HAP-1 (cell line): ENCODE measurements at places on chromosomes 3 and 15.

- no peak for DNase-seq
Measured at GRCh38 chr3:156416846-156417558, 137.9 kb downstream of the SSR3 start.

DNA sequence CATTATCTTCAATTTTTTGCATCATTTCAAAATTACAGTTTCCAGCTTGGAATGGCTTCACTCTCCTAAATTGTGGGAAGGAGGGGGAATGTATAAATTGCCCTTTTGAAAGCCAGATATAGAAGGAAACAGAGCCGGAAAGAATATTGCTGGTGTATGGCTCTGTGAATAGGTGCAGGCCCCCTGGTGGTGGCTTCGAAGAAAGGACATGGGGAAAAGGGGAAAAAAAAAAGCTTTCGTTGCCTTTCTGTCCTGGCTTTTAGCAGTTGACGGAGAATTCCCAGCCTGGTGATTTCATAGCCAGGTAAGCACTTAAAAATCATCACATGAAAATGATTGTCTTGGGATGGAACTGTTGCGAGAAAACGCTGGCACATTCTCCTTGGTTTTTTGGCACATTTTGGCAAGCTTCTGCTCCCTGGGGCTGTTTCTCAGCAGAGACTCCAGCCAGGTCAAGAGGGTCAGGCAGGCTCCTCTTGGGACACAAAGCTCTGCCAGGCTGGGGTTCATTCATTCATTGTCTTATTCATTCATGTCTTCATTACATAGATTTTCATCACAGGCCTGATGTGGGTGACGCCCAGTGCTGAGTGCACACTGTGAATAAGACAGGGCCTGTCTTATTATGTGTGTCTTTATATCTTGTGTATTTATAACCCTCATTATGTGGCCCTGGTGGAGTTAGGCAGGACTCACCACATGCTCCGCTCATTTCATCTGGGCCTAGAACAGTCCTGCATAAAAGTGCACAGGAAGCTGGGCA is 300.0 kb upstream of the TPM1 start:
- peak; percentile 84 for DNase-seq

DNA sequence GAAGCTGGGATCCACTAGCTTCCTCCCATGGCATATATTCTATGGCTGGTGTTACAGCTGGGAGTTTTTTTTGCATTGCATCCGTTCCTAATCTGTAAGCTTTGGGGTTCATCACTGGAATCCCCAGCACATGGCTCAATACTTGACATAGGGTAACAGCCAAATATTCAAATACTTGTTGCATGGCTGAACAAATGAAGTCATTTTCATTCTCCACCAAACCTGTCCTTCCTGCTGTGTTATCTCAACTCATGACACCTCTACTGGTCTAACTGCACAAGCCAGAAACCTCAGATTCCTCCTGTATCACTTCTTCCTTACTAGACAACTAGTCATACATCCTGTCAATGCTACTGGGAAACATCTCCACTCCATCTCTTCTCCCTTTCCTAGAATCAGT is 43.4 kb downstream of the ST3GAL6 start:
- DNase-seq = no peak

- no peak for DNase-seq
Measured at GRCh38 chr3:46725621-46726314, 8.1 kb upstream of the PRSS50 start.

DNA sequence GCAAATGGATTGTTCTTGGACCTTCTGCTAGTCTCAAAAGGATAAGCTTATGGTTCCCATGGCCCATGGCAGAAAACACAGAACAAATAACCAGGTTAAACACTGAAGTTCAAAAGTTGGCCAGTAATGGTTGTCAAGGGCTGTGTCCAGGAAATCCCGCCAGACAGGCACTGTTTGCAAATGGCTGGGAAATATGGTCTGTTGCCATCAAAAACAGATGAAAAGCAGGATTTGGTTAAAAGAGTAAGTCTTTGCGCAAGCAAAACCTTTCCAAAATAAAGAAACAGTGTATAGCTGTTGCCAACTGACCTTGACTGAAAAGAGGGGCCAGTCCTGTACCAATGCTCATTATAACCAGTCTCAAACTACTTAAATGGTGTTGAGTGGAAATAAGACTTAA is 58.6 kb downstream of the WWTR1 start:
- no peak for DNase-seq

- DNase-seq = no peak
Measured at GRCh38 chr15:101492766-101493692, 3.5 kb upstream of the PCSK6 start.

GRCh38 chr3:72810063-72810462 is 38.2 kb downstream of the SHQ1 start:
- DNase-seq = peak; percentile 28

- no peak for DNase-seq
Measured at GRCh38 chr3:77887611-77888010, 847.7 kb downstream of the ROBO2 start.

GRCh38 chr3:49566312-49566711 is 12.0 kb downstream of the BSN start:
- no peak for DNase-seq

DNA sequence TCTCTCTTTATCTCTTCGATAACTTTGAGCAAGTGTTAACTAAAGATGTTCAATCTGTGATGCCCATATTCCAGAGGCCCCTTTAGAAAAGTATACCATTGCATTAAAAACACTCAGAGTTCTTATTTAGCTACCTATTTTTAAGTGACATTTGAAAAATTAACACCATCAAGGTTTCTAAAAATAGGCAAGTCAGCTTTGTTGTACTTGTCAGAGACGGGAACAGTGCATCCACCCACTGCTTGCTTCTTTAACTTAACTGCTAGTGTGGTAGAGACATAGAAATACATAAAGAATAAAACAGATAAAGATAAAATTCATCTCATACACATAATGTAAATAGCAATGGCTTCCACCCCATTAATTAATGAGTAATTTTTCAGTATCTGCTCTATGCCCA is 66.0 kb downstream of the IGSF11 start:
- no peak for DNase-seq

DNA sequence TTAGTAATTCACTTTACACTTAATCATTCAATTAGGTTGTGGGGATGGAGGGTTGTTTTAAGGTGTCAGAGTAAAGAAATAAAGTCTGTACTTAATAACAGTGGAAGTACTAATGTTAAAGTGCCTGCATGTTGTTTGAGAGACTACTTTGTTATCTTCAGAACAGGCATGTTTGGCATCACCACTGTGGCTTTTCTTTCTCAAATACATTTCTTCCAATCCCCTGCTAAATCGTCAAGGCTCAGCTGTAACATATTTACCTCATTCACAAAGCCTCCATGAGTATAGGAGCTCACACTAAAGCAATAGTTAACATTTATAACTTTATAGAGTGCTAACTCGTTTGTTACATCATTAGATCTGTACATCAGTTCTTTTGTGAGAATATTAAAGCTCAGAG is 2.6 kb downstream of the TIMMDC1 start:
- no peak for DNase-seq

GRCh38 chr3:110793611-110794010 is 278.0 kb upstream of the NECTIN3 start:
- DNase-seq = no peak

- no peak for DNase-seq
Measured at GRCh38 chr3:102926618-102927017, 491.8 kb downstream of the ZPLD1 start.

- DNase-seq = no peak
Measured at GRCh38 chr3:46065294-46065705, 38.0 kb upstream of the XCR1 start.

- no peak for DNase-seq
Measured at GRCh38 chr3:188292827-188293226, 138.9 kb downstream of the LPP start.

DNA sequence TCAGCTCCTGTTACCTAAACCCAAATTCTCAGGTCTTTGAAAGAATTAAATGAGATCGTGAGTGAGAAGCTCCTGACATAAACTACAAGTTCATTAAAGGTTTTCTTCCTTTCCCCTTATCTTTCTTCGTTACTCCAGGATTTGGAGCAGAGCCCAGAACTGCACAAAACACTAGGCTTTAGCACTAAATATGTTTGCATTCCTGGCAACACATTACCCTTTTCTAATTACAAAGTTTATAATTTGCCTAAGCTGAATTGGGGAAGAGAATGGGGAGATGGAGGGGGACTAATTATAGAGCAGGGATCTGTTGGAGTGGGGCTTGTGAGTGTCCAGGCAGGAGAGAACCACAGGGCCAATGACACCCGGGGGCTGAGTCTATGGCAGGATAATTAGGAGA is 109.7 kb downstream of the SV2B start:
- DNase-seq = no peak

DNA sequence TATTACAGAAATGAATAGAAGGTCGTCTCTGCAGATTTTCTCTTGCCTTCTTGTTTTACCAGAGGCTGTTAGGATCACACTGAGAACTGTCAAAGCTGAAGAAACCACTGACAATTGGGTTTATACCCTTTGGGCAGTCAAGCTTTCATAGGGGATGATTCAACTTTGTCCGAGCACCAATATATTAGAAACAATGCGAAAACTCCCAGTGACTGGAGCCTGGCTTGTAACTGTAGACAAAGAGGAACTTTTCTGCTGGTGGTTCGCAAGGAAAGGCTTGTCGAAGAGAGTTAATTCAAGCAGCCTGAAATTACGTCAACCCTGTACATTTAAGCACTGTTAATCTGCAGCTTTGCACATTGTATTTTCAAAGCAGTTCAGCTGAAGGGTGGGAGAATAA is 193.2 kb upstream of the ZNF385D start:
- DNase-seq = no peak

DNA sequence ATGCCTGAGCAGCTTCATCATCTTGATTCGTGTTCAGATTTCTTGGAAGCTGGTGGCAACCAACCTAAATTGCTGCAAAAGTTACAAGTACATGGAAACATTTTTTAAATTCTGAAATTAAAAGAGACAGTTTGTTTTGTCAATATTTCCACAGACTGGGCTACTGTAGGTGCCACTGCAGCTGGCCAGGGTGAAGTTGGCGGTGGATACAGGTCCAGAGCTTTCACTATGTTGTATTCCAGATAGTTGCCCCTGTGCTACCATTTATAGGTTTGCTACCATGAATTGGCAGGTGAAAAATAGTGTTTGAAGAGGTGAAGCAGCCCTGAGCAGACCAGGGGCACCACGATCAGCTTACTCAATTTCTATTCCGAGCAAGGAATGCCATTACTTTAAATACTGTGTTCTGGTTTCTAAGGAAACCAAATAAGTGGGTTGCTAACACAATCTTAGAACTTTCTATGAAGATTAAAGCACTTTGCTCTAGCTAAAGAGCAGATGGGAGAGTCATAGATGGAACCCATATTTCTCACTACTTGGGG is 21.2 kb upstream of the SHC4 start:
- DNase-seq = no peak

DNA sequence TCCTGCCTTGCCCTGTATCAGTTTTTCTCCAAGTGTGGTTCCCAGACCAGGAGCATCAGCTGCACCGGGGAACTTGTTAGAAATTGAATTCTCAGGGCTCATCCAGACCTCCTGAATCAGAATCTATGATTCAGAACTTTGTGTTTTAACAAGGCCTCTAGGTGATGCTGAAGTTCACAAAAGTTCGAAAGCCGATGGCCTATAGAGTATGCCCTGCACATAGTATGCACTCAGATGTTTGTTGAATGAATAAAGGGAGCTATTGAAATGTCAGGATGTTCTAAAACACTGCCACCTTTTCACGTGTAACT is 664 bp upstream of the LARP6 start:
- DNase-seq = no peak

DNA sequence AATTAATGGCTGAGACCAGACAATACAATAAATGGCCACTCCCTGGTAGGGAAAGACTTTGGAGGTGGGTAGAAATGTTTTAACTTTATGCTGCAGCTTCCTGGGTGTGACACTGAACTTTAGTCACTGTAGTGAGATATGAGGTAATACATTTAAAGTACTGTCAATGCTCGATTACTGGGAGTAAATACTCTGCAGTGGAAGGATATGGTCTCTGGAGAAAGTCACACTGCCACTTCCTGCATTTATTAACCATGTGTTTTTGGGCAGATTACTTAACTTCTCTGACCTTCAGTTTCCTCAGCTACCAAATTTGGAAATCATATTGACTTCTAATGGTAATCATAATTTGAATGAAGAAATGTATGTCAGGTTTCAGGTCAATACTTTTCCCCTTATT is 317.1 kb upstream of the TGFBR2 start:
- no peak for DNase-seq

DNA sequence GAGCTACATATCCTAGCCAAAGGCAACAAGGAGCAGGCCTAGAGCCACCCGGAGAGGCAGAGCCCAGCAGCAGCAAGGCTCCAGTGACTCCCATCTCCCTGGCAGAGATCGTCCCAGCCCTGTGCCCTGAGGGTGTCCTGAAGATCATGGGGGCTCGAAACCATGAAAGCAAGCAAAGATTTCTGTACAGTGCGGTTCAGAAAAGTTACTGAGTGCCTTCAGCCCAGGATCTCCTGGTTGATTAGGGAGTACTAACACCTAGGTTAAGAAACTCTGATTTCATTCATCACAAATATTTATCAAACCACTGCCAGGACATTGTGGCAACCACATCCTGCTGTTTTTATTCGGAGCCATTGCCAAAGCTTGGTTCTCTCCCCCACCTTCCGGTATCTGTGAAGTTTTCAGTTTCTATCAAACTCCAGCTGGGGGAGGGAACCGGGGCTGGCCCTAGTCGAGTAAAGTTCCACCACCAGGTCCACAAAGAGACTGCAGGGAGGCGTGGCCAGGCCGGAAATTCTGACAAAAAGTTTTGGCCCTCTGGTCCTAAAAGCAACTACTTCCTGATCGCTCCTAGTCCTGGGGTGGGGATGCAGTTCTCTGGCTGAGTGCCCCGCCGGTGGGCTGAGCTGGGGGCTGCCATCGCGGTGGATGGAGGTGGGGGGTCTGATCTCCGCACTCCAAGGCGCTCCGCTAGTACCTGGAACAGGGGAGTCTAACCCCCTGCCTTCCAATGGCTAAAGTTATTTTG is 1.2 kb downstream of the RAB43 start:
- DNase-seq = peak; percentile 89

DNA sequence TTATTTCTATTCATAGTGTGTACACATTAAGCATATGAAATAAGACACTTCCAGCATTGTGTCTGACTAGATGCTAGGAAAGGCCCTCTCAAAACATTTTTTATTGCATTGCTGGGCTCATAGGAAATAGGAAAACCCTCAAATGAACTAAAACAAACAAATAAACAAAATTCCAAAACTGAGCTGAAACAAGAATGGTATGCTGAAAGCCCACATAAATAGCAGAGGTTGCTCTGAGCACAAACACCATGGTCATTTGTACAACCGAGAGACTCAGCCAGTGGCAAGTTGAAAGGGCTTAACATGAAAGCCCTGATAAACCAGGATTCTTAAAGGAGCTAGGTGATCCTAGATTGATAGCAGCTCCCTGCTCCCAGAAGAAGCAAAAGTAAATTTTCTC is 310.0 kb upstream of the WNT5A start:
- DNase-seq = no peak
